ENCODE measurements at places on chromosomes 7 and 10.
A peak's percentile ranks its signal among the peaks of the same experiment; 100 is the strongest.

DNA sequence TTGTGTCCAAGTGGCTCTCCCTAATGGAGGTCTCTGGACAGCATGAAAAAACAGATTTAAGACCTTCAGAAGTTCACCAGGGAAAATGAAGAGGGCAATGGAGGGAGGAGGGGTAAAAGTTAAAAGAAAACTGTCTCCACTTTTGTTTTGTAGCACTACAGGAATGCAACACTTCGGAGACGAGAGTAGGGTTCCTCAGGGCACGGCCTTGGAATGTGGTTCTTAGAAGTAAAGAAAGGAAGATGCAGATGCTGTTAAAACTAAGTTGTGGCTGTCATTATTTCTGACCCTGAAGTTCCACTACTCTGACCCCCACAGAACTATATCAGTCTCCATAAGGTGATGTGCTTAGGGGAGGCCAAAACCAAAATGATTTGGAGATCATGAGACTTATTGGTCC, 335.1 kb downstream of the XPNPEP1 start:
- DNase-seq, result no peak

DNA sequence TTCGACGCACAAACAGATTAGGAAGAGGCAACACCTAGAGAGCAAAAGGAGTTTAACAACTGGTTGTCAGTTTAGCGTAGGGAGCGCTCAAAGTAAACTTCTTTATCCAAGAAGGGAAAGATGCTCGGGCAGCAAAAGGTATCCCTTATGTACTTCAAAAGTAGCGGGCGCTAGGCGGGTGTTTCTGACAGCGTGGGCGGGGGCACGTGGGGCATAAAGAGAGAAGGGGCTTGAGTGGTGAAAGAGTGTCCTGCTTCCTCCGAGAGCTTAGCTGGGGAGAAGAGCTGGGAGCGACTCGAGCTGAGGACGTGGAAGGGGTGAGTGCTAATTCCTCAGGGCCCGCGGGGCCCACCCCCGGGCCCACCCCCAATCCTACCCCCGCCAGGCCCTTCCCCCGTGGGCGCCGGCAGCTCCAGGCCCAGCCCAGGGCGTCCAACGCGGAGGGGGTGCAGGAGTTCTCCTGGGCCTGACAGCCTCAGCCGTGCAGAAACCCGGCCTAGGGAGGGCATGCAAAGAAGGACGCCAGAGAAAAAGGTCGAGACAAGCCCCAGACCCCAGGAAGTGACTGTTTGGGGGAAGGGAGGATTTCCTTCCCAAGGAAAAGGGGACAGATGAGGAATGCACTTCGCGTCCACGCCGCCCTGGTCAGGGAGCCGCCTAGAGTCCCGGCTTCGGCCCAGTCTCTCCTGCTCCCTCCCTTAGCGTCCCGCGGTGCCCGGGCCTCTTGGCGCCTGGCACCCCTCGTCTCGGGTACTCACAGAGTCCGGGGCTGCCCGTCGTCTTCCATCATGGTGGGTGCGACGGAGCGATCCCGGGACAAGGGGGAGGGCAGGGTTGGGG, 868 bp downstream of the TIAL1 start:
- DNase-seq, result peak; percentile 55

DNA sequence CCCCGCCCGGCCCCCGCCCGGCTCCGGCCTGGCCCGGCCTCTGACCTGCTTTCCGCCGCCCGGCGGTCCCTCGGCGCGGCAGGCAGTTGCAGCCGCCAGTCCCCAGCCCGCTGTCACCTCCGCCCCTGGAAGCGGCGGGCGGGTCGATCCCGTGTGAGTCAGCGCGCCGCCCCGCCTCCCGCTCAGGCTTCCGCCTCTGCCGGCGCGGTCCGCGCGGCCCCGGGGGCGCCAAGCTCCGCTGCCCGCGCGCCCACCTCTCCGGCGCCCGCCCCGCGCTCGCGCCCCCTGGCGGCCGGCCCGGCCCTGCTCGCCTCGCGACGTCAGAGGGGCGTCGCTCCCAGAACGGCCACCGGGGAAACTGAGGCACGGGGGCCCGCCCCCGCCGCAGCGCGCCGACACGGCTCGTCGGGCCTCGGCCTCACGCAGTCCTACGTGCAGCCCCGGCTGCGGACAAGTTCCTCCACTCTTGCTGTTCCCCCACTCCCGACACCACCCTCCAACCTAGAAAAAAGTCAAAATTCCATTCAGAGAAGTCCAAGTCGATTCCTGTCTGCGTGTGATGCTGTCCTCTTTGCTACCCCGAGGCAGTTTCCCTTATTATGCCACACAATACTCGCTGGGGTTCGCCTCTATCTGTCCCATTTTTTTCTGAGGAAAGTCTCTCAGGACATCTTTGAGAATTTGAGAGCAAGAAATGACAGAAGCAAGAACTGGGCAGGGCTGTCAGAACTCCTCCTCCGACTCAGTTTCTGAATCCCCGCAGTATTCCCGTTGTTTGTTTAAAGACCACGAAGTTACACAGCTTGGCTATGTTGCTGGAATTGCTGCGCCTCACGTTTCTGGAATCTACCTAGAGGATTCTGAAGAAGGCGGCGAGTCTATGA, at the start of gene DNMBP:
Gene DNMBP (minus strand): TSS at position 155 of the 884 bp plus-strand sequence. CDS start 37,823 bp downstream, outside the sequence.
- peak; percentile 85 for DNase-seq

- no peak for DNase-seq
Observed at GRCh38 chr10:113444766-113445365, 108.0 kb upstream of the HABP2 start.

DNA sequence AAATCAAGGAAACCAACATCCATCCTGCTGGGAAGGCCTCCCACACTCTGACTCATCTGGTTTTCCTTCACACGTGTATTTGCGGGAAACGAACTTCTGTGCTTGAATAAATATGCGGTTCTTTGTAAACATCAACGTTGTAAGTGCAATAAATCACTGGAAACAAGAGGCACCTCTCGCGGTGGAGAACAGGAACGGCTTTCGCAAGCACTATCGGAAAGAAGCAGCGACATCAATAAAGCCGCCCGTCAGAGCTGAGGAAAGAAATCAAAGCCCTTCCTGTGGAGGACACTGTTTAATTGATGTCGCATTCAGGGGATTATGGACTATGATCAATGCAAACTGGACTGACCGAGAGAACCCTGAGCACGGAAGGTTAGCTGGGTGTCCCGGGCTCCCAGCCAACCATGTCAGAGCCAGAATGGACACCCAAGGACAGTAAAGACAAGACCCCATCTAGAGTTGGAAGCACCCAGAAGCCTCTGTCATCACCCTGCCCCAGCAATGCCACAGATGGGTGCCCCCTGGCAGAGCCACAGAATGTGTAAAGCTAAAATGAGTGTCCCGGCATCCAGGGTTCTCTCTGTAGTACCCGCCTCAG, 37.6 kb downstream of the OAT start:
- peak; percentile 89 for DNase-seq

- DNase-seq, result no peak
Observed at GRCh38 chr10:111648046-111648445, 535.5 kb downstream of the GPAM start.

DNA sequence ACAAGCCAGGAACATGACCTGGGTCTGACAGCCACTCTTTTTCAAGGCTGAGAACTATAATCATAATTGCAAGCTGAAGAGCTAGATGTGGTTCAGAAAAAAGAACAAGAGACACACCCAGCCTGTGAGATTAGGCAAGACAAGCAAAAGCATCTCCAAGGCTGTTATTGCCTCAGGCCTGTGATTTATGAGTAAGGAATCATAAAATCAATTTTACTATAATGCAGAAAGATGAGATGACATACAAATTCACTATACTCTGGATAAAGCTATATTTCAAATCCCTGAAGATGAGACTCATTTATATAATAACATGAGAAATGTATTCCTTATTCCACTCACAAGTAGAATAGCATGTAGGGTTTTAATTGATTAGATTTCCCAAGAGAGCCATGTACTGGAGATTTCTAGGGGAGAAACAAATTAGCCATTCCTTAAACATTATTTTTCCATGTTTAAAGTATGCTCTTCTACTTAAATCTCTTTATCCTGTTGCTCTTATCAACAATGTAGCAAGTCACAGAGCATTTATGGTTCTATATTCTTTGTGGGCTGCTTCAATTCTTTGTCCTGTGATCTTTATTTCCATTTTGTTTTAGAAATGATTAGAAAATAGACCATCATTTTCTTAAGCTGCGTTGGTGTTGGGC, 47.4 kb downstream of the FHIP2A start:
- DNase-seq, result peak; percentile 19

DNA sequence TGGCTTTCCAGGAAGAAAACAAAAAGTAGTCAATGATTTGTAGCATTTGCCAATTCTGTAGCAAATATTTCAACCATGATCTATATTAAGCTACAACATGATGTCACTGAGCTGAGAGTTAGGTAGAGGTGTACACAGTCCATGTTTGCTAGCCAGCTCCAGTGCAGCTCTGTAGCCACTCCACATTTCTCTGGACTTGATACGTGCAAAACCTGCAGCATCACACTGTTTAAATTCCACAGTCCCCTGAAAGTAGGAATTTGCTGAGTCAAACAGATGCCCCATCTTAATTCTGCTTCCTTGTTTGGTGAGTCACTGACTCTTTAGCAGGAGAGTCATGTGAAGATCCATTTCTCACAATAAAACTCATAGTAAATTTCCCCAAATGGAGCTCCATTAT, 89.8 kb upstream of the LRRTM3 start:
- peak; percentile 51 for DNase-seq

GRCh38 chr10:16518822-16519221, 2.9 kb downstream of the C1QL3 start:
- no peak for DNase-seq

GRCh38 chr10:117736655-117737054, 194.1 kb downstream of the EMX2 start:
- no peak for DNase-seq

GRCh38 chr10:72875250-72876055, 18.1 kb upstream of the OIT3 start:
- DNase-seq, result peak; percentile 40

- no peak for DNase-seq
Observed at GRCh38 chr7:29156907-29157452, 10.6 kb upstream of the CPVL start.

- DNase-seq, result no peak
Observed at GRCh38 chr10:5159126-5159525, 25.8 kb downstream of the AKR1C8 start.

- DNase-seq, result no peak
Observed at GRCh38 chr10:75744261-75744660, 312.8 kb downstream of the LRMDA start.

DNA sequence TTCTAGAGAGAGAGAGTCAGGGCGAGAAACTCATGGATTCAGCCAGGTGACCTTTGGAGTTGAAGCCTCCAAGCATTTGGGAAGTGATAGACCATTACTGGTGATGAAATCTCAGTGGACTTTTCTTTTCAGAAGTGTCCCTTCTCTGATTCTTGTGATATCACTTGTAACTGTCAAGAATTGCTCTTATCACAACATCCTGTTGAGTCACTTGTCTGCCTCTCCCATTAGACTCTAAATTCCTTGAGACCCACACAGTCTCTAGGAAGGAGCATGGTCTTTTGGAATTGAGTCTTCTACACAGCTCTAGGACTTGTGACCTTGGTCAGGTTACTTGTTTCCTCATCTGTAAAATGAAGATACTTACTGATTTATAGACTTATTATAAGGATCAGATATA, 81.0 kb downstream of the CFAP58 start:
- DNase-seq, result no peak

DNA sequence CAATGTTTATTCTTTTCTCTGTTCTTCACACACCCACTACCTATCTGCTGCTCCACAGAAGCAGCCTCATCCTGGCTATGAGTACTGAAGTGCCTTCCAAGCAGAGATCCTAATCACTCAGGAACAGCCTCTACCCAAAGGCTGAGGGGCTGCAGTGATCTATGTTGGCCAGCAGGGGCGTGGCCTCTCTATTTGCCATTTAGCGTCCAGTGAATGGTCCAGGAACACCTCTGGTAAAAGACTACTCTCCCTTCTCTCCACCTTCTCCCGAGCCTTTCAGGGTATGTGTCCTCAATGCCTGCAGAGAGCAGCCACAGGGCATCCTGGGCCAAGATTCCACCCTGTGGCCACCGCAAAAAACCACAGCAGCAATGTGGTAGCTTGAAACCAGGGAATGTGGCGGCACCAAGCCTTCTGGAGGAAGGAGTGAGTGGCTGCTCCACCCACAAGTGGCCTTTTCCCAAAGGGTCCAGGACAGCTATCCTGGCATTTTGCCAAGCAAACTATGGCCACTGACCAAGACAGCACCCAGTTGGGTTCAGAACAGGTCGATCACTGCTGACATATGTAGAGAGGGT, 70.9 kb downstream of the SYPL1 start:
- DNase-seq, result peak; percentile 59

DNA sequence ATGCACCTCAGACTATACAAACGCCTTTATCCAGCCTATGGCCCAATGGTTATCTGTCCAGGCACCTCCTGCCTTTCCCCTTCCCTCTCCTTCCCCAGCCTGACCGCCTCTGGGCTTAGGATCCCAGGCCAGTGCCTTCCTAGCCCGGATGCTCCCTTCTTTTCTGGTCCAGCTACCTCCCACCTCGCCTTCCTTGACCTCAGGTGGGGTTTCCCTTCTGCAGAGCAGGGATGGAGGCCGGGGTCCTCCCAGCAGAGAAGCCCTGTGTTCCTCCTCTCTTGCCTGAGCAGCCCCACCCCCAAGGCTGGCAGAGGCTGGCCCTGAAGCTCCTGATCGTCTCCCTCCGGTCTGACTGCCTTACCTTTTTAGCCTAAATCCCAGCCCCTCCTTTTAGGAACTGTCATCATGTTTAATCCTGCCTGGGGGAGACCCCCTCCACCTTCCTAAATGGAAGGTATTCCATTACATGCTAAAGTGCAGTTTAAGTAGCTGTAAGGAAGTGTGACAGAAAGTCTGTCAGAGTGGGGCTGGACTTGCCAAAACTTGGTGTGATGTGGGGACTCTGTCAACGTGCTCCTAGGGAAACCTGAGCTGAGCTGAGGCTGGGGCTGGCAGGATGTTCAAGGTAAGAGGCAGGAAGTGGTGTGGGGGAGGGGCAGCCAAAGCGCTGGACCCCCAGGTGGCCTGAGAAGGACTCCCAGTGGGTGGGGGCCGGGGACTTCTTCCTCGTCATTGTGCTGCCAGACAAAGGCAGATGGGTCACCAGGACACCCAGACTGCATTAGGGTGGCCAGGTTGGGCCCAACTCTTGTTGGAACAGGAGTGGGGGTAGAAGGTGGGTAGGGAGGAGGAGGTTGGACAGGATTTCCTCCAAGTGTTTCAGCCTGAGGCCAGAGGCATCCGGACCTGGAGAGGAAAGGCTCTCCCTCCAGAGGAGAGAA, 39.5 kb downstream of the LBX1 start:
- DNase-seq, result no peak

DNA sequence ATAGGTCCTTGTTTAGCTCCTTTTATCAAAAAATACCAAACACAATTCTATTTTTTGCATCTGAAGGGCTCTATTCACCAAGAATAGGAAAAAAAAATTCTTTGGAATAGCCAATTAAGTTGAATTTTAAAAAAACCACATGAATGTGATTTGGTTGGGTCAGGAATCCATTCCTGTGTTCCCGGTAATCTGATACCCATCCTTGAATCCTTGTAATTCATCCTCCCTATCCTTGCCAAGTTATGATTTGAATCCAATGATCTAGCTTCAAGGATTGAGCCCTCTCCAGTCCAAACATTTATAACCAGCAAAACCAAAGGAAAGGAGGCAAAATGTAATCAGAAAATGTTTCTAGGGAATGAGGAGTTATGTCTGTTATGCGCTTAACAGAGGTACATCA, 86.6 kb downstream of the CFAP58 start:
- DNase-seq, result no peak
